GDM1 (cell line): ENCODE measurements at places on chromosomes 7 and 10.

GRCh38 chr10:118710487-118710886 is 44.3 kb downstream of the CACUL1 start:
- no peak for DNase-seq

DNA sequence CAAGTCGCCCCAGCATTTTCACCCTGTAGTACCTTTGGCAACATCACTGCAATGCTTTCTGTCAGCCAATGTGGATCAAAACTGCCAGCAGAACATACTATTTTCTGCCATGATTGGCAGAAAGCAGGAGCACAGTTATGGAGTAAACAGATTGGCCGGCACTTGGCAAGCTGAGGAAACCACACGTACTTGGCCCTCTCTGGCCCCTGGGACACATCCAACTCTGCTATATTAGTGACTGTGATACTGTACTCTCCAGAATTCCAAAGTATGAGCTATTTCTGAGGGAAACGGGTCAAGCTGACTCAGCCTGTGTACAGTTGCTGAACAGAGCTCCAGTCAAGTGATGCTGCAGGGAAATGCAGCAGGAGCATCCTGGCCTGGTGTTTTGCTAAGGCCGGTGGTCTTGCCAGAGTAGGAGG is 39.8 kb upstream of the LANCL2 start:
- no peak for DNase-seq

DNA sequence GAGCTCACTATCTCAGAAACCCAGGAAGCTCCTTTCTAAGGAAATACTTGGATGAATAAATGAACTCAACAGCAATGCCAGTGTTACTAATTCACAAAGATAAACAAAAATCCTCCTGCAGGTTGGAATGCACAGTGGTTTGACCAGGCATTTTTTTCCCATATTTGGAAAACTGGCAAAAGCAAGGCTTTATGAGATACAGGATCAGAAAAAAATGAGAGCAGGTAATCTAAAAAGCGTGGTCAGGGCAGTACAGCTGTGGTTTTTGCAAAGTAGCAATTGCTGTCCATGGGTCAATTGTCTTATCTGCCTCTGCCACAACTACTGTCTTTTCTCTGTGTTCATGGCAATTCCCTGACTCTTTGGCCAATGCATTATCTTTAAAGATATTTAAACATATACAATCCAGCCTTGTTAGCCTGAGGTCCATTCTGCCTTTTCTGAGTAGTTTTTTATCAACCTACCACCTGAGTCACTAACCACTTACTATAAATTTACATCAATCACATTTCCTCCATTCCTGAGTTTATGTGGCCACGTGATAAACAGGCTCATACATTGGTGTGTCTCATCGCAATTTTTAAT is 564.5 kb upstream of the IGFBP3 start:
- DNase-seq, result no peak

DNA sequence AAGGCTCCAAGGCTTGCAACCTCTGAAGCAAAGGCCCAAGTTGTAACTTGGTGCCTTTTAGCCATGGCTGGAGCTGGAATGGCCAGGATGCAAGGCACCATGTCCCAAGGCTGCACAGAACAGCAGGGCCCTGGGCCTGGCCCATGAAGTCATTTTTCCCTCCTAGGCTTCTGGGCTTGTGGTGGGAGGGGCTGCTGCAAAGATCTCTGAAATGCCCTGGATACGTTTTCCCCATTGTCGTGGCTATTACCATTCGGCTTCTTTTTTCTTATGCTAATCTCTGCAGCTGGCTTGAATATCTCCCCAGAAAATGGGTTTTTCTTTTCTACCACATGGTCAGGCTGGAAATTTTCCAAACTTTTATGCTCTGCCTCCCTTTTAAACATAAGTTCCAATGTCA is 234.2 kb downstream of the CDK14 start:
- DNase-seq, result no peak

DNA sequence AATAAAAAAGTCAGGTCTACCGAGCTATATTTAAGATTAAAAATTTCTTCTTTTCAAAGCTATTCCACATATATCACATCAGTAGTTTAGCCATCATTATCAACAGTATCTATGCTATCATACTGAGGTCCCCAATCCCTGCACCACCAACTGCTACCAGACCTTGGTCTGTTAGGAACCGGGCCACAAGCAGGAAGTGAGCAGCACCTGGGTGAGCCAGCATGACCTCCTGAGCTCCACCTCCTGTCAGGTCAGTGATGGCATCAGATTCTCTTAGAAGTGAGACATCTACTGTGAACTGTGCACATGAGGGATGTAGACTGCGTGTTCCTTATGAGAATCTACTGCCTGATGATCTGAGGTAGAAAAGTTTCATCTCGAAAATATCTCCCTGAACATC is 632.1 kb upstream of the KCND2 start:
- DNase-seq, result no peak

DNA sequence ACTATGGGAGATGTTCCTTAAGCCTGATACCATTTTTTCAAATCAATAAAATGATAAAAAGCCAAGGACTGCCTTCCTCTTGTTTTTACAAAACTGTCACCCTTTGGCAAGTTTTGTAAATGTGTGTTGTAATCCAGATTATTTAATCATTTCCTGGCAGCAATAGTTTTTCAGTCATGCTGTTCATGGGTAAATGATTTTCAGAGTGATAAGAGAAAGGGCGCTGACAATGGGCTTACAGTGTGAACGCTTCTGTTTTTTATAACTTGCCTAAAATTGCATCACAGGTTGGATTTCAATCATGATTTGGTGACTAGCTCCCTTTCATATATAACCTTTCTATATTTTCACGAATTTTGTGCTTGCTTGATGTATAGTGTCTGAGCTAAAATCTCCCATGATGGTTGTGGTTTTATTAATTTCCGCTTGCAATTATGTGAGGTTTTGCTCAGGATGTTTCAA is 19.0 kb upstream of the DMBT1 start:
- DNase-seq, result no peak

GRCh38 chr10:102020938-102021337 is 35.0 kb downstream of the ARMH3 start:
- no peak for DNase-seq

- DNase-seq, result no peak
Measured at GRCh38 chr7:21028186-21028585, 241.5 kb upstream of the SP8 start.

DNA sequence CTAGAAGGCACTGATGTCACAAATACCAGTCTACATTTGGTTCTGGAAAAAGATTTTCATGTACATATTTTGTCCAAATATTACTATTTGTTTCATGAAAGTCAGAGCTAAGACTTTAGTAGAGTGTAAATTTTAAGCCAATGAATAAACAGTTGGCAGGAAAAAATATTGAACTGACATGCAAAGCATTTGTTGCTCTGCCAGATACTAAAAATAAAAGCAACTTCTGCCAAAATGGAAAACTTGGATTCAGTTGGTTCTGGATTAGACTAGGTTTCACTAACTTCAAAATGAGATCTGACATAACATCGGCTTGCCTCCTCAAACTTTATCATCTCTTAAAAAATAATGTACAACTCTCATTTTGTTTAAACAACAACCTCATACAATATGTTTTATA is 34.9 kb downstream of the FAM204A start:
- no peak for DNase-seq

DNA sequence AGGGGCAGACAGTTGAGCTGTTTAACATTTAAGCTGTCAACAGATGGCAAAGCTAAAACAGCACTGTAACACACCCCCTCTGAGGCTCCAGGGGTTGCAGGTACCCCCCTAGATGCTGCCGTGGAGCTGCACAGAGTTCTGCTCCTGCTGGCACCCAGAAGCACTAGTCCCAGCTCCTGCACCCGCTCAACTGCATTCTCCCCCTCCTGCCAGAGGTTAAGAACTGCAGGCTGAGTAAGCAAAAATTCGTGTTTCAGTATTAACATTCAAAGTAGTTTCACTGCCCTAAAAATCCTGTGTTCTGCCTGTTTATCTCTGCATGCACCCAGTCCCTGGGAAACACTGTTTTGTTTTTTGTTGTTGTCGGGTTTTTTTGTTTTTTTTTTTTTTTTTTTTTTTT is 790.8 kb upstream of the KCND2 start:
- no peak for DNase-seq

DNA sequence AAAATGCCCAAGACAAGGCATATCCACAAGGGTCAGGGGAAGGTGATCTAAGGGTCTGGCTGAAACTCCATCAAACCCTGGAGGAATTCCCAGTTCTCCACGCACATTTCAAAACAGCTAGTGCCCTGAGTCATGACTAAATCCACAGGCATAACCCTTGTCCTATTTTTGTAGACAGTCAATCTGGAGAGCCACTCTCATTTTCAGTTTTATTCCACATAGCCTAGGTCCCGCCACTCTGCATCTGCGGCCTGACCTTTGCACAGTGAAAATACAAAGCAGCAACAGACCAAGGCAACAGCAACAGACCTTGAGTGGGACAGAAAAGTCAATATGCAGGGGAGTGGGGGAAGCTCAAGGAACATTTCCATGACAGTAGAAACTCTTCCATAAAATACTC is 201.4 kb upstream of the NPVF start:
- no peak for DNase-seq

DNA sequence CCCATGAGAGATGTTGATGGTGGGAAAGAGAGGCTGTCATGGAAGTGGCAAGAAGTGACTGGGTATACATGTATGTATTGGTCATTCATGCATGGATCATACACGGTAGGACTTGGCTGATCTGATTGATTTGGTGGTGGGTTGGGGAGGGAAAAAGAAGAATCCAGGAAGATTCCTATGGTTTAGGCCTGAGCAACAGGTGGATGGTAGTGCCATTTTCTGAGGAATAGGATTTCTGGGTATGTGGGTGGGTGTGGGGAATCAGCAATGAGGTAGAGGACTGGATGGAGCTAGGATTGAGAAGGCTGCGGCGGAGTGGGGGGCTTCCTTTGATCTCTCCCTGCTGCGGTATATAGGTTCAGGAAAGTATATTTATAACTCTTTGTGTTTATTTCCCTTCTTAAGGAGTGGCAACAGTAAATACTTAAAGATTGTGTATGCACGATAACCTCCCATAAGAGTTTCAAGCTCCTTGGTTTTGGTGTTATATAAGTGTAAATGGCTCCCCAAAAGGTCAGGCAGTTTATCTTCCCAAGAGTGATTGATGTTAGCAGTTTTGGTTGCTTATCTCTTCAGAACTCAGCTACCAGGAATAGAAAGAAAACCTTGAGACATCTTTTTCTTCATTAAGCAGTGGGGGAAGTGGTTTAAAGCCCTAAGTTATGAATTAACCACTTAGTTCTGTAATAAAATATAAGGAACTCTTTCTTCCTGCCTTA is 100.1 kb downstream of the LSMEM1 start:
- DNase-seq, result no peak

DNA sequence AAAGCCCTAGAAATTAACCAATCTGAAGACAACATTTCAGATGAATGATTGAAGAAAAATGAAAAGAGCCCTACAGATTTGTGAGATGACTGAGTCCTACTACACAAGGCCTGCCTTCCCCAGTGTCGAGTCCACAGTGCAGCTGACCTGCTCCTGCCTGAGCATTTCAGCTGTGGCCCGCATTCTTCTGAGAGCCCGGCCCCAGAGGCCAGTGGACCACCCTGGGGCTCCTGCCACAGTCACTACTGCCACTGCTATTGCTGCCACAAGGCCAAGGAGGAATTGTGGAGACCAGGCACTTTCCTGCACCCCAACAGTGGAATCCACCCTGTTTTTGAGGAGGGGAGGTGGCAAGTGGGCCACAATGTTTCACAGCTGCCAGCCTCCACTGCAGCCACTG is 19.6 kb upstream of the ZNF735 start:
- DNase-seq, result no peak

GRCh38 chr10:21372651-21373410 is 152.7 kb downstream of the SKIDA1 start:
- DNase-seq, result peak; percentile 28

GRCh38 chr10:82319074-82319473 is 444.1 kb downstream of the NRG3 start:
- no peak for DNase-seq

DNA sequence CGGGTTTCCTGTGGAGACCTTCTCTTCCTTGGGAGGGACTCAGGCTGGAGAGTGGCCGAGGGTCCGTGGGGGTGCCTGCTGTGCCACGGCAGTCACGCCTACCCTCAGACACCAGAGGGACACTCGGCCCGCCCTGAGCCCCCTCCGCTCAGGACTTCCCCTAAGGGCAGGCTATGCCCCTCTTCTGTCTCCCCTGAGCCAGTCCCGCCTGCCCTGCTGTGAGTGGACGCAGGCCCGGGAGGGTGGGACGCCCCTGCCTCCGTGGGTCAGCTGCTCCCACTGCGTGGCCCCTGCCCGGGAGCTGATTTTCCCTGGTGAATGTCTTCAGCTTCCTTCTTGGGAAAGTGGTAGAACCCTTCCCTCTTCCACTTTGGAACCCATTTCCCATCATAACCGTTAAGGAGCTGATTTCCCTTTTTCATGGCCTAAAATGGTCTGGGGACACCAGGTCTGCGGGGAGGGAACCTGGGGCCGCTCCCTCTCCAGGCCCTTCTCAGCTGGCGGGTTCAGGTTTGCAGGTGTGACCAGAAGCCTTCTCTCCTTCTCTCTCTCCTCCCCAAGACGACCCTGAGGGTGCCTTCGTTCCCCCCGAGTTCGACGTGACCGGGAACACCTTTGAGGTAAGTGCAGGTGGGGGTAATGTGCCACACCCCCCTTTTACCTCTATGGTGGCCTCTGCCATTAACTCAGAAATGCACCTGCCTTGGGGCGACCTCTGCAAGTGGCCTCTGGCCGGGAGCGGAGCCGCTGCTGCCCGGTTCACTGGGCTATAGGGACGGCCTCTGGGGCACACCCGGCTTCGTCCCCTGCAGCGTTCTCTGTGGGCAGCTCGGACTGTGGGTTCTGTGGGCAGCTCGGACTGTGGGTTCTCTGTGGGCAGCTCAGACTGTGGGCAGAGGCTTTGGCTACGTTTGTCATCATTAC is 7.9 kb downstream of the KNDC1 start:
- DNase-seq, result no peak

GRCh38 chr10:30784524-30784896 is 155.0 kb upstream of the LYZL2 start:
- no peak for DNase-seq

- DNase-seq, result peak; percentile 17
Measured at GRCh38 chr10:37856881-37857286, 526 bp downstream of the ZNF248 start.

DNA sequence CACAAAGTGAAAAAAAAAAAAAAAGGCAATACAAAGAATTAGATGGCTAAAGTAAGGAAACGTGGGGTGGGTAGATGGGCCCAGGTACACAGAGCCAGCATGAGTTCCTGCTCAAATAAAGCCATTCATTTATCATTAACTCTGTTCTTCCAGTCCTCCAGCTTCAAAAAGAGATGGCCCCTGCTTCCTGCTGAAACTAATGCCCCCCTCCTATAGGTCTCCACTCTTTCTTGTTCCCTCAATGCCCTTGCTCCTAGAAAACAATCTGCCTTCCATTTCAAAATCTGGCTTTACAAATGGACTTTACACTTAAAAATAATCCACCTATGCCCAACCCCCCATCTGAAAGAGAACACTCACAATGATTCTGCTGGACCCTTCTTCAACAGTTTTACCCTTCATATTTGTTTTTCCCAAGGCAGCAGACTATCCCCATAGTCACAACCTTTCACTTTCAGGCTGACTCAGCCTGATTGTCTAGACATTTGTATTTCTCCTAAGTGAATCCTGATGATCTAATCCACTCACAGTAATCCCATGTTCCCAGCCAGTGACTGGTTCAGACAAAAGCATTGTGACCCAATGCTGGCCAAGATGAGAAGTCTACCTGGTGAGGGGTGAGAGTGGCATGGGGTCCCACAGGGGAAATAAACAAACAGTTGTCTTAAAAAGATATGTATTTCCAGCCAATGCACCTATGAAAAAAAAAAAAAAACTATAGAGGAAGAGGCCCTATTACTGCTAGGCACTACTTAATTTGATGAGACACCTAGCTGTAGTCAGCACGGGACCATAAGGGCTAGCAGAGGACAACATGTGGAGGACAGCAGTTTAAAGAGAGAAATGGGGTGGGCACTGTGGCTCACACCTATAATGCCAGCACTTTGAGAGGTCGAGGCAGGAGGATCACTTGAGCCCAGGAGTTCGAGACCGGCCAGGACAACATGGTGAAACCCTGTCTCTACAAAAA is 74.6 kb upstream of the GRID1 start:
- no peak for DNase-seq
